ENCODE measurements at places on chromosomes 4 and X.

DNA sequence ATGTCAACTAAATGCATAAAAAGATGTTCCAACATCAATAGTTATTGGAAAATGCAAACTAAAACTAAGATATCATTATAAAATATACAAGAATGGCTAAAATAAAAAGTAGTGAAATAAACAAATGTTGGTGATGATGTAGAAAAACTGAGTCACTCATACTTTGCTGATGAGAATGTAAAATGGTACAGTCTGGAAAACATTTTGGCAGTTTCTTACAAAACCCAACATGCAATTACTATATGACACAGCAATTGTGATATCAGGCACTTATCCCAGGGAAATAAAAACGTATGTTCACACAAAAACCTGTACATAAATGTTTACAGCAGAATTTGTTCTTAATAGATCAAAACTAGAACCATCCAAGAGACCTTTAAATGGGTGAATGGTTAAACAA, 182.6 kb downstream of the RTL9 start:
- DNase-seq, result no peak

DNA sequence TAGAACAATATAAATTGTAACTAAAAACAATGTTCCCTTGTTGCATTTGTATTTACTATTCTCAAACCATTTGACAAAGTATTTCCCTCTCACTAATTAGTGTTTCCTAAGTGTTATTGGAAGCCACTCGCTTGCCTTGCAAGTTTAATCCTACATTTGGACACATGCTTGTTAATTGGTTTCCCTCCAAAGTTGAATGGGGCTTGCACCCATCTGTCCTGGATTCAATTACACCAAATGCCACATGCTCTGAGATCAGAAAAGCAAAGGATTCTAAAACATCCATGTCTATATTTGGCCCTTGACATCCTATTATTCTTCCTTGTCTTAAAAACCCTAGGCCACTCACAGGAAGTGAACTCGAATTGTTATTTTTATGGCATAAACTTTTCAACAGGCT, 146.6 kb downstream of the AMELX start:
- no peak for DNase-seq

GRCh38 chr4:113232194-113232593, 182.7 kb downstream of the ANK2 start:
- DNase-seq, result no peak

DNA sequence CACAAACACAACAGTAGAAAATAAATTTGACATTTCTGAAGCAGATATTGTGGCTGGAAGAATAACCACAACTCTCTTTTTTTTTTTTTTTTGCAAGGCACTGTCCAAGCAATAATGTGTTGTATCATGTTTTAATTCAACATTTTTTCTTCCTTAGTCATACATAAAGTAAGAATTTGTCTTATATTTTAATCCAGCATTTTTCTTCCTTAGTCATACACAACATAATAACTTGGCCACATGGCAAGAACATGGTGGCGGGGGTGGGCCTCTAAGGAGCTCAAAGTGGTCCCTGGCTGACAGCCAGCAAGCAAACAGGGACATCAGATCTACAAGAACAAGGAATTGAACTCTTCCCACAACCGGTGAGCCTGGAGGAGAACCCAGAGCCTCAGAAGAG, 20.2 kb downstream of the FBXW7 start:
- DNase-seq, result no peak

DNA sequence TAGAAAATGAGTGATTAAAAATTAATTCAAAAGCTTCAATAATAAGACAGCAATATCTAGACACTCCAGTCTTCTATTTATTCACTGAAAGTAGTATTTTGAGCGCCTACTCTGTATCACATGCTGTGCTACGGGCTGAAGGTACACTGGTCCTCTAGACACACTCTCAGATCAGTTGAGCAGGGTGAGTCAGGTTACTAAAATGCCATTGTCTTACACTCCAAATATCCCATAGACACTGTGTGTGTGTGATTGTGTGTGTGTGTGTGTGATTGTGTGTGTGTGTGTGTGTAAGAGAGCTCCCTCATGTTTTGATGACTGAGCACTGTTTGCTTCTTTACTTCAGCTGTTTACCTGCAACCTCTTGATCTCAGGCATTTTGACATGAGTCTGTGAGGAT, 342.8 kb upstream of the BOD1L1 start:
- no peak for DNase-seq

- no peak for DNase-seq
These were observed 12.9 kb upstream of the ADH4 start for GRCh38 chr4:99156992-99157391.

GRCh38 chr4:6199422-6199921, 877 bp downstream of the JAKMIP1 start:
- no peak for DNase-seq

GRCh38 chr4:1365271-1366178, 18.5 kb downstream of the UVSSA start:
- DNase-seq, result no peak

- DNase-seq, result no peak
These were observed 69.9 kb upstream of the NKX1-1 start for GRCh38 chr4:1476140-1476513.

DNA sequence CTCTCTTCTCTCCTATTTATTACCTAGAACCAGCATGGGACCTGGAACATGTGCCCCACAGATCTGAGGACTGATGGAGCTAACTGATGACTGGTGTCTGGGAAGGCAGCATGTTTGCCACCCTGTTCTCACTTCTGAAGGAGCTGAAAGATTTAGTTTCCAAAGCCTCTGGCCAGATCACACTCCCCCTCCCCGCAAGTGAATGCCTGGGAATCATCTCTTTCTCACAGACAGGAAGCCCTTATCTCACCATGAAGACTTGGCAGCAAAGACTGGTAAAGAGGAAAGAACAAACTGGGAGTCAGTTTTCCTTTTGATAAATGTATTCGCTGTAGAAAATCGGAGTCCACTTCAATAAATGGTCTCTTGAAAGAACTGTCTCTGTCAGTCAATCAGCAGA, 21.0 kb upstream of the PCYT1B start:
- no peak for DNase-seq

GRCh38 chr4:15482842-15483241, 13.2 kb downstream of the CC2D2A start:
- no peak for DNase-seq

GRCh38 chr4:6549445-6549844, 25.5 kb upstream of the MAN2B2 start:
- no peak for DNase-seq

GRCh38 chrX:108022491-108023089, 22.3 kb upstream of the VSIG1 start:
- no peak for DNase-seq

GRCh38 chr4:94063084-94063483, 144.6 kb upstream of the SMARCAD1 start:
- no peak for DNase-seq

- no peak for DNase-seq
These were observed 323.4 kb downstream of the PCDH7 start for GRCh38 chr4:31043382-31044062.

- no peak for DNase-seq
These were observed 197.9 kb downstream of the EVC2 start for GRCh38 chr4:5510504-5510903.

- DNase-seq, result no peak
These were observed 450.0 kb downstream of the PDGFC start for GRCh38 chr4:156521631-156522030.

GRCh38 chr4:147538711-147539110, 57.8 kb downstream of the EDNRA start:
- no peak for DNase-seq

- DNase-seq, result no peak
These were observed 55.6 kb upstream of the CCSER1 start for GRCh38 chr4:90071289-90072235.

DNA sequence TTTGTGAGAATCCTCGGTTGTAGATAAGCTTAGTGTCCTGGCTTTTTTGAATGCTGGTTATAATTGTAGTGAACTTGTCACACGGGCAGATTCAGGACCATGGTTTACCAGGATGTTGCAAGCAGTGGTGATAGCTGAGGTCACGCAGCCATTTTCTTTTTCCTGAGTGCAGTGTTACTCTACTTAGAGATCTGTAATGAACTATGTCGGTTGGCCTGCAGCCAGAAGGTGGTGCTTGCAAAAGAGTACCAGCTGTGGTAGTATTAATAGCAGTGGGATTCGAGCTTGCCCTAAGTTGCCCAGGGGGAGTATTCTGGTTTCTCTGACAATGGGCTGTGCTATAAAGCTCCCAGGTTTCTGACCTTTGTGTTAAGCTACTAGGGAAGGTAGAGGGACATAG, 368.9 kb downstream of the SLITRK2 start:
- no peak for DNase-seq

DNA sequence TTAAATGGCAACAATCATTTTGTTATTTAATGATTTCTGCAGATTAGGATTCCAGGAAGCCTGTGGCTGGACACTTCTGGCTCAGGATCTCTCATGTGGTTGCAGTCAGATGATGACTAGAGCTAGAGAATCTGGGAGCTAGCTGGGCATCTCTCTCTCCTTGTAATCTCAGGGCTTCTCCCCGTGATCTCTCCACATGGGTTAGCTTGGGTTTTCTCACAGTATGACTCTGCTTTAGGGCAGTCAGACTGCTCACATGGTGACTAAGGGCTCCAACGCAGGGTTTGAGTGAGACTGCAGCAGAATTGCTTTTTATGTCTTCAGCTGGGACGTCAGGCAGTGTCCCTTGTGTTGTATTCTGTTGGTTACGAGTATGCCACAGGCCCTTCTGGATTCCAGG, 361.4 kb downstream of the CBLL2 start:
- no peak for DNase-seq

DNA sequence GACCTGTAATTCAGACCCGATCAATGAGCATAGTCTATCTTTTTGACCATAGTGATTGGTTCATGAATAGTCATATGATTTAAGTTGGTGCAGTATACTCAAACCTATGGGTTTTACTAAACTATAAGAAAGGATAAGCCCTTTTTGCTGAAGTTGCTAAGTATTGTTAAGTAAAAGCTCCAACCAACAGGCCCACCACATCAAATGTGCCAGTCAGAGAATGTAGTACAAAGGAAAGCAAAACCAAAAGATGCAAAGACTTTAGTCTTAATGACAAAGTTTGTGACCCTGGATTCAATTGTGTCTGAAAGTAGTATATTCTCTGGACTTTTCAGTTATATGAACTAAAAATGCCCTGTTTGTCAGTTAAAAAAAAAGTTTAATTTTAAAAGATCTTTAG, 208.1 kb upstream of the TET2 start:
- peak; percentile 21 for DNase-seq

- no peak for DNase-seq
These were observed 89.3 kb downstream of the MAD2L1 start for GRCh38 chr4:119977076-119977940.

DNA sequence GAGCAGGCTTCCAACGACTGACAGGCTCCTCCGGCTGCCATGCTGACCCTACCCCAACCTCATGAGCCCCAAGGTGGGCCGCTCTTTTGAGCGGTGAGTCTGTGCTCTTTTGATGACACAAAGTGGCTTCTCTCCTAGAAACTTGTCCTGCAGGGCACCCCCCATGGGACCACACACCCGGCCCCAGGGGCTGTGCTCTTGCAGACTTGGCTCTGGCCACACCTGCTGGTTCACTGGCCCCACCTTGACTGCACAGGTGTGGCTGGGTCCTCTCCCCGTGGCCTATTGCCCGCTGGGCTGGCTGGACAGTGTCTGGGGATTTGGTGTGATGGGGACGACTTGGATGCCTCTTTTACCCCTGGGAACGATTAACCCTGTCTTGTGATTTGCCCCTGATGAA, 1.5 kb upstream of the CPZ start:
- DNase-seq, result no peak

DNA sequence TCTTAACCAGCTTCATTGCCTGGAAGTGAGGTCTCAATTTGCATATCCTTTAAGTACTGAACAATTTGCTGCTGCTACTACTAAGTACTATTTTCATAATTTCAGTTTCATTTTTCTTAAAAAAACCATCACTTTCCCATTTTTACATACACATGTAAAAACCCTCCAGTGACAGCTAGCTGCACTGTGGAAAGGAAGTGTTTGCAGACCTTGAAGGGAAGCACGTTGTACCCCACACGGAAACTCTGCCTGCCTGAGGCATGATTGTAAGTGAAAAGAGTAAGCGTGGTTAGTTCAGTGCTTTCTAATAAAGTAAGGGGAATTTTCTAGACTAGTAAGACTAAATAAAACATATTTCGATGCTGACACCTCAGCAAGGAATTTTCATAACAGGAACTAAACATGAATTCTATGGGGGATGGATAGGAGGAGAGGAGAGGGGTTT, 103.6 kb downstream of the RAPGEF2 start:
- no peak for DNase-seq

DNA sequence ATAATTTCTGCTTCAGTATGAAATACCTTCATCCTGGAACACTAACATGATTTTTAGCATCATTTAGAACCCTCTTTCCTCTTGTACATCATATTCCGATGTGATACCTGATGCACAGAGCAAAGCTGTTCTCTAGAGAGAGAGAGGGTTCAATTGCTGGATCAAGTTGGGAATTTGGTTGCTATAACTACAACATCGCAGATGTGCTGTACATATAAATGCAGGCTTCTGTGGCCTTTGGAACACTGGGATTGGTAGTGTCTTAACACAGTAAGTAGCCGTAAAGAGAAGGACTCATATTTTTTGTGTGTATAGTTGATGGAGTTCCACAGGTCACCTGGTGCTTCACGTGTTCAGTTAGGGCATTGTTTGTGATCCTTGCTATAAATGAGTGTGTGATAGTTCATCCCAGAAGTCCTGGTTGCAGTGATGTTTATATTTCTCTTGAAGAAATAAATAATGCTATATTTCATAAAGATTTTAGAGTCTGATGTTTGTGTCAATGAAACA, 119.2 kb downstream of the RAPGEF2 start:
- DNase-seq, result no peak

- no peak for DNase-seq
These were observed 111.8 kb upstream of the RAP2C start for GRCh38 chrX:132331000-132331399.

- DNase-seq, result no peak
These were observed 463.1 kb downstream of the PCDH7 start for GRCh38 chr4:31183256-31183655.

DNA sequence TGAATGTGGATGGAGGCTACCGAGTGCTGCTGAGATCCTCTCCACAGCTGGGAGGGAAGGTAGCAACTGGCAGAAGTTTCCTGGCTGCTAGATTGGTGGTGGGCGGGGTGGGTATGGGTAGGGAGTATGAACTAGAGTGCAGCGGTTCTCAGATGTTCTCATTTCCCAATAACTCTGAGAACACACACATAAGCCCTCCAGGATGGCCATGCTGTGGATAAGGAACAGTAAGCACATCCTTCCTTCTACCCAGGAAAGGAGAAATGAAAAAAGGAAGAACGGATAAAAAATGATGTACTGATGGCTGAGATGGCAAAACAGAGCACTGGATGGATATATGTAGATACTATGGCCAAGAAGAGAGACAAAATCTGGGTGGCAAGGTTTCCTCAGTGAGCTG, 116.0 kb downstream of the ZNF827 start:
- DNase-seq, result no peak

- DNase-seq, result no peak
These were observed 251.7 kb upstream of the TENM3 start for GRCh38 chr4:181991369-181992108.

GRCh38 chr4:104490096-104490769, 4.5 kb downstream of the CXXC4 start:
- no peak for DNase-seq
